ENCODE measurements at places on chromosomes 2 and 18.

GRCh38 chr2:24253303-24253919 lies 78.6 kb downstream of the FAM228A start:
- no peak for DNase-seq

- DNase-seq, result no peak
Measured at GRCh38 chr18:12015416-12016062, 34.2 kb downstream of the IMPA2 start.

- no peak for DNase-seq
Measured at GRCh38 chr18:61865466-61866175, 27.2 kb downstream of the RNF152 start.

- DNase-seq, result no peak
Measured at GRCh38 chr18:37019157-37019827, 190.4 kb downstream of the KIAA1328 start.

DNA sequence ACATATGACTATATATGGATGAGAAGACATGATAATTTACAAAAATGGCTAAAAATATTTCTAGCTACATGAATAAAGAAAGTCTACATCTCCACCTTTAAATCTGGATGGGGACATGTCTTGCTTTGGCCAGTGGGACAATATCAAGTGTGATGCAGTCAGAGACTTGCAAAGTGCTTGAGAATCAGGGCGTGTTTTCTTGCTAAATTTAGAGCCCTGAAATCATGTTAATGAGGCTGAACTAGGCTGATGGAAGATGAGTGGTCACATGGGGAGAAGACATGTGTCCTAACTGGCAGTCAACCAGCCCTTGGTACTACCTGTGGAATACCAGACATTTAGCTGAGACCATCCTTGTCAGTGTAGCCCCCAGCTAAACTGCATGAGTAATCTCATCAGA lies 278.5 kb upstream of the RGPD4 start:
- no peak for DNase-seq

GRCh38 chr2:43441195-43441594 lies 154.6 kb downstream of the THADA start:
- no peak for DNase-seq

DNA sequence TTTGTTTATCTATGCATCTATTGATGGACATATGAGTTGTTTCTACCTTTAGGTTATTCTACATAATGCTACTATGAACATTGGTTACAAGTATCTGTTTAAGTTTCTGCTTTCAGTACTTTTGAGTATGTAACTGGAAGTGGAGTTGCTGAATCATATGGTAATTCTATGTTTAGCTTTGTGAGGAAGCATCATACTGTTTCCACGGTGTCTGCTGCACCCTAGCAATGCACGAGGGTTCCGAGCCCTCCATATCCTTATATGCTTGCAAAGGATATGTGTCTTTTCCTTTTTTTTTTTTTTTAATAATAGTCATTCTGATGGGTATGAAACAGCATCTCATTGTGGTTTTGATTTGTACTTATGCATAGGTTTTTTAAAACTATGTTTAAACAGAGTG lies 83.7 kb downstream of the FMNL2 start:
- peak; percentile 77 for DNase-seq

GRCh38 chr2:196183528-196184231 lies 12.3 kb upstream of the STK17B start:
- no peak for DNase-seq

- no peak for DNase-seq
Measured at GRCh38 chr2:209556354-209556961, 132.6 kb downstream of the MAP2 start.

- peak; percentile 70 for DNase-seq
Measured at GRCh38 chr2:11692966-11693521, 23.0 kb upstream of the NTSR2 start.

- no peak for DNase-seq
Measured at GRCh38 chr2:176573612-176574483, 304.6 kb downstream of the MTX2 start.

DNA sequence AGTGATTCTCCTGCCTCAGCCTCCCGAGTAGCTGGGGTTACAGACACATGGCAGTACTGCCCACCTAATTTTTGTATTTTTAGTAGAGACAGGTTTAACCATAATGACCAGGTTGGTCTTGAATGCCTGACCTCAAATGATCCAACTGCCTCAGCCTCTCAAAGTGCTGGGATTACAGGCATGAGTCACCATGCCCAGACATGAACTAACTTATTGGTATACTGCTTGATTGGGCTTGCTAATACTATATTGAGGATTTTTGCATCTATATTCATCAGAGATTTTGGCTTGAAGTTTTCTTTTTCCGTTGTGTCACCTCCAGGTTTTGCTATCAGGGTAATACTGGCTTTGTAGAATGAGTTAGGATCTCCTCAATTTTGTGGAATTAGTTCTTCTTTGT lies 706.1 kb upstream of the HS6ST1 start:
- no peak for DNase-seq

- DNase-seq, result no peak
Measured at GRCh38 chr2:183186766-183187165, 62.5 kb downstream of the NUP35 start.

DNA sequence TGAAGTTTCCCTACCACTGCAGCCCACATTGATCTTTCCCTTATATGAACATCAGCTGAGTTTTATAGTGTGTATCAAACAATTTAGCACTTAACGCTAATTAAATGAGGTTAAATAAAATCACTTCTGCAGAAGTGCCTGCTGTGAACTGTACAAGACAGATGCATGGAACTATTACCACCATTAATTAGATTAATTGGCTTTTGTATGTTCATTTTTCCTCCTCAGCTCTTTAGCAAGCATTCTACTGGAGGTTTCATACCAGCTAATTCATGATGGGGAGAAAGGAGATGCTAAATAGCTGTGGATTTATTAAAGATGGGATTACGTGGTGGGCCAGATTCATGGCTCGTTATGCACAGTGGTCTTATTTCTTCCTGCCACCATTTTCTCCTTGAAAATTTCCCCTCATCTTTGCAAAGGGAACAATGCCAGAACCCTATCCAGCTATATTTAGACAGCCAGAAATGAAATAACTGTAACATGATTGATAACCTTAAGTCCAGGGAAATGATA lies 96.7 kb downstream of the CNTNAP5 start:
- no peak for DNase-seq

DNA sequence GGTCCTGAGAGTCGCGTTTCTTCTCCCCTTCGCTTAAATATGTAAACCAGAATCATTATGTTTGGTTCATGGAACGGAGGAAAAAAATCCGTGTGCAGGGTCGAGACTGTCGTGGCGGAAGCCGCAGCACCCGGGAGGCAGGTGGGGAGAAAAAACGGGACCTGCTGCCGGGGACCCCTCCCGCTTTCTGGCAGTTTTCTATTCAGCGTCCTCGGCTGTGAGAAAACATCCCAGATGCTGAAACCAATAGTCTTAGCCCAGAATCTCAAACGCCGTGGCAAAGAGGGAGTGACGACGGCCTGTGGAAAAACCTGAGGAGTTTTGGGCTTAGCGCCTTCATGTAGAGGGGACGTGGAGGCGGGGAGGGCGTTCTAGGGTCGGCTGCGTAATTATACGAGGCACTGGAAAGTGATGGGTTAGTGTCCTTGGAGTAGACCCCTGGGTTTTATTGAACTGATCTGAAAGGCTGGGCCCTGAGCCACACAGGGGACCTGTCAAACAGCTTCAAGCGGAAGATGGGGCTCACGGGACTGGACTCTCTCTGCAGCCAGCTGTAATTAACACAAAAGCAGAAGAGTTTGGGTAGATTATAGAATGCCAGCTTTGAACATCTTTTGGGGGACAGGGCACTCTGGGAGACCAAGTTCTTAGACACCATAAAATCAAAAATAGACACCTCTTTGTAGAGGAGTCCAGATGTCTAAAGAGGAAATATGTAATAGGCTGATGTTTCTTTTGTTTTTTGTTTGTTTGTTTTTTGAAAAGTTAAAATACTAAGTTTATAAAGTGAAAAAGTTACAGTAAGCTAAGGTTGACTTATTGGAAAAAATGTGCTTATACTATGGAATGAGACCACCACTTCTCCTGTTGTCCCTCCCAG lies 834 bp upstream of the BUB1 start:
- DNase-seq, result peak; percentile 33

DNA sequence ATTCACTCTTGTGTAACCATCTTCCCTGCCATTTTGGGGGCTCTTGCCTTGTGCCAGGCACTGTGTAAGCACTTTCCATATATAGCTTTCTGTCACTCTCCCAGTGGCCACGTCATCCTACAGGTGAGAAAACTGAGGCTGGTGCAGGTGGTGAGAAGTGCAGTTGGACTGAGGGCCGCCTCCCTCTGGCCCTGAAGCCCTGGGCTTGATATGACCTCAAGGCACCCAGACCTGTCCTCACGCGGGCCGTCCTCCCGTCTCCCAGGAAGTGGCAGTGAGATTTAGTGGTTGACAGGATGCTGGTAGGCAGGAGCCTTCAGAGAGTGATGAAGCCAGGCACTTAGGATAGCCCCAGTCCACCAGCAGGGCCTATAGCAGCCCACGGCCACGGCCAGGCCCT lies 30.5 kb downstream of the MAL start:
- no peak for DNase-seq

DNA sequence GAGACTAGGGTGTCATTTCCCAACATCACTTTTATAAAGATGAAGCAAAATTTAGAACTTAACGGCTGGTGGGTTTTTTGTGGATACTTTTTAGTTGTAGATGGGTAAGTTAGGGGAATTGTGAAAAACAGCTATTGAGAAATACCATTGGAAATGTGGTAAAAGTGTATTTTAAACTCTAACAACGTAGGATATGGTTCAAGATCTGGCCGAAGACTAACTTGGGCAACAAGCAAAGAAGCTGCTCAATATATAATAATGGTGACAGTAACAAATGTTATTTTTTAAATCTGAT lies 1.6 kb downstream of the DNAH7 start:
- DNase-seq, result no peak

DNA sequence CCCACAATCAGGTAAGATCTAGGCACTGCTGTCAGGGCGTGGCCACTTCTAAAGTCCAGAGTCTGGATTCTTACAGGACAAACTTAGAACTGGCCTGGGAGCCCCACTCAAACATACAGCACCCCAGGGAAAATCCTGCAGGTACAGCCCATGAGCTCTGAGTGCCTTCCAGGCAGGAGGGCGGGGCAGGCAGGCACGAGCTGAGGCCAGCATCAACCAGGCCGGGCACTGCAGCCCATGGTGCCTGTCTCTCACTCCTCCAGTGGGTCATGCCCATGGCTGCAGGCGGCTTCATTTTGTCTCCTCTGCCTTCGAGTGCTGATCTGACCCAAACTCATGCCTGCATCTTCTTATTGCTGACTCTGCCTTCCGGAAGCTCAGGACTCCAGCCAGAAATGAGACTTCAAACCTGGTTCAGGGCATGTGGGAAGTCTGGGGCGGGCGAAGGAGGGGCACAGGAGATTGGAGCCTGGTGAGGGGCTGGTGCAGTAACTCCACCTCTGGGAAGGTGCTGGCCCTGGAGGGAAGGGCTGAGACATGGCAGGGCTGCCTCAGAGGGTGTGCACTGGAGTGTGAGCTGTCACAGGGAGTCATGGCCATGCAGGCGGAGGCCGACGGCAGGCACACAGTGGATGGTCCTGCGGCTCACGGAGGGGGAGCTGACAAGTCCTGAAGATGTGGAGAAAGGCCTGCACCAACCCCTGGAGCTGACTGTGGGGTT lies 40.5 kb downstream of the HS6ST1 start:
- DNase-seq, result no peak

GRCh38 chr18:77059294-77059916 lies 73.2 kb downstream of the MBP start:
- DNase-seq, result peak; percentile 78

DNA sequence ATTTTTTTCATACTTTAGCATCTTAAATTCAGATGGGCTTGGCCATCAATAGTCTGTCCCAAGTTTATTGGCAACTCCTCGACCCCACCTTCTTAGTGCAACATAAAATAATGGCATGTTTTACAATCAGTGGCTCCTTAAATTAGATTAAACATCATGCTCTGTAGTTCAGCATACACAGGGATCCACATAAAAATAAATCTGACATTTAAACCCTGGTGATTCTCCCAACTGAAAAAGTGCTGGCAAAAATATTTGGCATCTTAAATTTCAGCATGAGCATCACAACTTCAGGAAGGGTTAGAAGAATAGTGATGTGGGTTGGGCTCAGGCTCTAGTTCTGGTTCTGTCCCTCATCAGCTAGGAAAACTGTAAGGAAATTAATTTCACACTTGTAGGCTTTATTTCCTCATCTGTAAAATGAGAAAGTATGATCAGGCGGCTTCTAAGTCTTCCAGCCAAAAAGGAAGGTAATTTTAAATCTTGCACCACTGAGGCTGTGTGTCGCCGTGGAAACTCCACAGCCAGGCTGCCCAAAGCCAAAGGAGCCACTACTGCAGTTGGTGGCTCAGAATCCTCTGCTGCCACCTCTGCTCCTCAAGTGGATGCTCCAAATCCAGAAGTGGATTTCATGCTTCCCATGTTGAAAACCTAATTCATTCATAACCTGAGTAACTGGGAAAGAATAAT lies 17.6 kb upstream of the EPG5 start:
- no peak for DNase-seq

- no peak for DNase-seq
Measured at GRCh38 chr2:871175-871727, 79.4 kb upstream of the SNTG2 start.

- no peak for DNase-seq
Measured at GRCh38 chr2:17821535-17822444, 5.5 kb downstream of the MSGN1 start.

- DNase-seq, result no peak
Measured at GRCh38 chr2:216555274-216555673, 56.6 kb downstream of the RPL37A start.

DNA sequence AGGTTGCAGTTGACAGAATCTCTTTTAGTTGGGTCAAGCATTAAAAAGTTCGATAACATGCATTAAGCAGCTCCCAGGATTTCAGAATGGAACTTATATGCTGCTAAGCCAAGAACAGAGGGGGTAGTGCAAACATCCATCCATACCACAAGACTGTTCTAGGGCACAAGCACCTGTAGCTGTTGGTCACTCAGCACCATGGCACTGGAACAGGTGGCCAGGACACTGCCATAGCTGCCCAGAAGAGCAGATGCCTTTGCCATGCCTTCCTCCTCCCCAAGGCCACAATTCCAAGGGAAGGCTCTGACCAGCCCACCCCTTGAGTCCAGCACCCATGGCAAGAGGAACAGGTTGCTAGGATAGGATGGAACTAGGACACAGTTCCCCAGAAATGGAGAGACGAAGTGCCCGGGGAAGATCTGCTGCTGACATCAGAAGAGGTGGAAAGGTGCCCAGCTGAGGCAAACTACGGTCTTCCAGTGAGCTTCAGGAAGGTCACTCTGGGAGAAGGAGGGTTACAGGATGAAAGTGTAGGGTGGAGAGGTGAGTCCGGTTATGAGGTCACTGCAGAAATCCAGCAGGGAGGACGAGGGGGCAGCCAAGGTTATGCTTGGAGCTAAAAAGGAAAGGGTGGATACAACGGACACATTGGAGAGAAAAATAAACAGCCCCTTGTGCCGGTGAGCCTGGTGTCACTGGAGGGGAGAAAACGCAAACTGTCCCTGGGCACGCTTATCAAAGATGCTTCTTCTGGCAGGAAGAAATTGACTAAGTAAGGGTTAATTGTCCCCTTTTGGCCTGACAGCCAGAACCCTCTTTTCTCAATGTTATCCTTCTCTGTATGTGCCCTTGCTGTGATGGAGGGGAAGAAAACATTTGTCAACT lies 41.9 kb downstream of the C1QL2 start:
- DNase-seq, result no peak

Measured in CD14-positive monocyte (primary cell).